ENCODE measurements at places on chromosomes 5 and 9.

DNA sequence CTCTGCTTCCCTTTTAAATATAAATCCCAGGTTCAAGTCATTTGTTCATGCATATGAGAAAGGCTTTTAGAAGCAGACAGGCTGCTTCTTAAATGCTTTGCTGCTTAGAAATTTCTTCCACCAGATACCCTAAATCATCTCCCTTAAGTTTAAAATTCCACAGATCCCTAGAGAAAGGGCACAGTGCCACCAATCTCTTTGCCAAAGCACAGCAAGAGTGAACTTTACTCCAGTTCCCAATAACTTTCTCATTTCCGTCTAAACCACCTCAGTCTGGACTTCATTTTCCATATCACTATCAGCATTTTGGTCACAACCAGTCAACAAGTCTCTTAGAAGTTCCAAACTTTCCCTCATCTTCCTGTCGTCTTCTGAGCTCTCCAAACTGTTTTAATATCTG lies 679.8 kb upstream of the FTMT start:
- no peak for DNase-seq

GRCh38 chr5:72390836-72391235 lies 70.7 kb downstream of the PTCD2 start:
- no peak for DNase-seq

- DNase-seq, result no peak
Measured at GRCh38 chr5:135020111-135020895, 13.7 kb downstream of the PITX1 start.

GRCh38 chr5:176702671-176703641 lies 55.7 kb downstream of the TSPAN17 start:
- no peak for DNase-seq

DNA sequence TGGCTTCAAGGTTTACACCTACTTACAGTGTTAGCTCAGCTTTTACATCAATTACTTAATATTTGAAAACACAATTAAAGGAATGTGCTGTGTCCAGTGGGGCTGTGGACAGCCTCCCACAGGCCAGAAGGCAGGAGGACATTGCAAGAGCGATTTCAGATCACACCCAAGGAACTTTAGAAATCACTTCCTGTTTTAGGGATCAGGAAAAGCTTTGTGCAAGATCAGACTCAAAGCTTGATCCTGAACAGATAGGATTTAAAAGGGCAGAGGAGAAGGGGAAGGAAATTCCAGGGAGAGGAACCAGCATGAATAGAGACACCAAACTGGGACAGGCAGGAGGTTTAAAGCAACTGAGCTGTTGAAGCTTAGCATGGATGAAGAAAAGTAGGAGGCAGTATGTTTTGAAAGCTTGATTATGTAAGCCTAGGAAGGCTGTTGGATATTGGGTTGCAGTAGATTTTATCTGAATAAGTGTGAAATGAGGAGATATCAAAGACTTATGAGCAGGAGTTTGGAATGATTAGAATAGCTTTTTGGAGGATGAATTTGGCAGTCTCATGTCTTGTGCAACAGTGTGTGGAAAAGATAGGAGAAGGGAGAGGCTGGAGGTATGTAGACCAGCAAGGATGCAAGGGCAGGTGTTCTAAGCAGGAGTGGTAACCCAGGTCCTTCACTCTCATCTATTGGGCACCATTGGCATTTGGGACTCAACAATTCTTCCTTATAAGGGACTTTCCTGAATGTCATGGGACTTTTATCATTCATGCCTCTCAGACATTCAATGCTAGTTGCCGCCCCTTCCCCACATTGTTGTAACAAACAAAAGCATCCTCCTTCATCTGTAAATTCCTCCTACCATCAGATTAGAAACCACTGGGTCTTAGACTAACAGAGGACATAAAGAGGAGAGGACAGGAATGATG lies 123.5 kb downstream of the TARS1 start:
- DNase-seq, result no peak

GRCh38 chr5:171629221-171629620 lies 156.4 kb upstream of the SMIM23 start:
- DNase-seq, result no peak

GRCh38 chr5:157651623-157652376 lies 438 bp downstream of the SOX30 start:
- peak; percentile 87 for DNase-seq

DNA sequence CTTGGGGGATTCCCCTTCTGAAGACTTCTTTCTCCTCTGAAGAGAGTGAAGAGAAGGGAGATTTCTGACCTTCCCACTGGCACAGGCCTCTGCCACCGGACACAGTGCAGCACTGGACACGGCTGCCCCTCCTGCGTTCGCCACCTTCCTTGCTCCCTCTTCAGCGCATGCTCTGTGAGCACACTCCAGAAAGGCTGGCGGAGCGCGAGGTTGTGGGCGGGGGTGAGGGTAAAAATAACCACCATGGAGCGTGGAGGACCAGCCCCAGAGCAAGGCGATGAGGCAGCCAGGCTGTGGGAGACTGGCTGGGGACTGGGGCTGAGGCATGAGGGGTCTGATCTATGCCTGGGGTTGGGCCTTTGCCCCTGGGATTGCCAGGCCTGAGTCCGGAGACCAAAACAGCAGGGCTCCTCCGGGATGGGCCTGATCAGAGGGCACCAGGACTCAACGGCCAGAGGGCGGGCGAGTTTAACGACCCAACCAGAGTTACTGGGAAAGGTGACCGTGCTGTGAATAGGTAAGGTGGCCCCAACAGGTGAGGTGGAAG lies 97.2 kb downstream of the ROR2 start:
- DNase-seq, result no peak

GRCh38 chr5:181086026-181086883 lies 44.7 kb downstream of the OR2V1 start:
- DNase-seq, result no peak

GRCh38 chr9:105053209-105053652 lies 125.3 kb upstream of the ABCA1 start:
- peak; percentile 22 for DNase-seq

DNA sequence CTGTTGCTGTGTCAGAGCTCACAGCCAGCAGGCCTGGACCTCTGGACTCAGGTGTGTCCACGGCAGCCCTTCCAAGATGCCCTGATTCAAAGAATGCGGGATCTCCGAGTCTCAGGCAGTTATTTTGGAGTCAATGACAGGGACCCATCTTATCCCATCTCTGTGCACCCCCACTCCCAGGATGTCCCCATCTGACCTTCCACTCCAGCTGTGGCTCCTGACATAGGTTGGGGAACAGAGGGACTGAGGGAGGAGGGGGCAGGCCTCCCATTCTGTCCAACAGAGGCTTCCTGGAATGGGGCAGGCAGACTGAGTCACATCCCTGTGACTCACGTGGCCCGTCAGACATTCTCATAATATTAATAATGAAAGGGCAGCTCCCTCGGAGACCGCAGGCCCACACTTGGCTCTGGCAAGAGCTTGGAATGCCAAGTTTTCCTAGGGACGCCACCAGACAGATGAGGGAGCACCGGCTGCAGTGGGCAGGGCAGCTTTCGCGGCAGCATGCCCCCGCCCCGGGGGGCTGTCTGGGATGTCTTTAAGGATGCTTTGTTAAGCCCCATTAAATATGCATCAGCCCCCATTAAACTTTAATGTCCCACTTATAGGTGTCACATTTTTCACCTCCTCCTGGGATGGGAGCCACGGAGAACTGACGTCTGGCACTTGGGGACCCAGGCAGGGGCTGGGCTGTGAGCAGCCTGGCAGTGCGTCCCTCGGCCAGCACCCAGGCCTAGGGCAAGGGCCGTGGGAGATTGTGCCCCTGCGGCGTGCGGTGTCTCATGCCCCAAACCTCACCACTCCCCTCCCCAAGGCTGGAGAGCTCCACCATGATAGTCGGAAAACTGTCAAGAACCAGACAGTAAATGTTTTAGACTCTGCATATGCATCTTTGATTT lies 23.6 kb upstream of the FIBCD1 start:
- DNase-seq, result no peak

DNA sequence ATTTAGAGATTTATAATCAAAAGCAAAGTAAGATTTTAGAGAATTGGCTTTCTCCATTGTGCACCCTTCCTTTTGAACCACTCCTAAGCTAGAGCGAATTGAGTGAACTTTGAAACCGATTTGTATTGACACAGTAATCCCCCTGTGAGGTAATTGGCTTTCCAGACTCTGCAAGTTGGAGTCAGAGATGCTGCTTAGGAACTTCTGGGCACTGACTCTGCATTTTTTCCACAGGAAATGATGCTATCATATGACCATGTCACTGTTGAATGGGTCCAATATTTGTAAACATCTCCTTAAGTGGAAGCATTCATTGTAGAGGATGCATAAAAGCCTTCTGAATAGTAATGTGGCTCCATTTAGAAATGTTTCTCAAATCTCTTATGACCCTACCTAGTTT lies 394.4 kb upstream of the ZNF608 start:
- DNase-seq, result no peak

DNA sequence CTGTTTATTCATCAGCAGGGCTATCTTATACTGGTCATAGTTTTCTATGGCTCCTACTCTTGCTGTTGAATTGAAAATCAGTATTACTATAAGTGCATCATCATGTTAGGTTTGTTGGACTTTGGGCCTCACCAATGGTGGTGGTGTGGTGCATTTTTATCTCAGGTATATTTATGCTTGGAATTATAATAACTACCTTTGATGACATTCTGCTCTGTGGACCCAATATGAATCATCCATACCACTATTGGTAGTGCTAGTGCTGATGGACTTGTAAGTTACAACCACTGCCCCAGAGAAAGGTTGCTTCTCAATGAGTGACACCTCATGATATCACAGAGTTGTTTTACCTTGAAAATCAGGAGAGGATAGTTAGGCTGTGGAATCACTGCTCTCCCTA lies 28.0 kb downstream of the IL9 start:
- DNase-seq, result no peak

GRCh38 chr9:133255371-133256135 lies 19.4 kb downstream of the ABO start:
- no peak for DNase-seq

DNA sequence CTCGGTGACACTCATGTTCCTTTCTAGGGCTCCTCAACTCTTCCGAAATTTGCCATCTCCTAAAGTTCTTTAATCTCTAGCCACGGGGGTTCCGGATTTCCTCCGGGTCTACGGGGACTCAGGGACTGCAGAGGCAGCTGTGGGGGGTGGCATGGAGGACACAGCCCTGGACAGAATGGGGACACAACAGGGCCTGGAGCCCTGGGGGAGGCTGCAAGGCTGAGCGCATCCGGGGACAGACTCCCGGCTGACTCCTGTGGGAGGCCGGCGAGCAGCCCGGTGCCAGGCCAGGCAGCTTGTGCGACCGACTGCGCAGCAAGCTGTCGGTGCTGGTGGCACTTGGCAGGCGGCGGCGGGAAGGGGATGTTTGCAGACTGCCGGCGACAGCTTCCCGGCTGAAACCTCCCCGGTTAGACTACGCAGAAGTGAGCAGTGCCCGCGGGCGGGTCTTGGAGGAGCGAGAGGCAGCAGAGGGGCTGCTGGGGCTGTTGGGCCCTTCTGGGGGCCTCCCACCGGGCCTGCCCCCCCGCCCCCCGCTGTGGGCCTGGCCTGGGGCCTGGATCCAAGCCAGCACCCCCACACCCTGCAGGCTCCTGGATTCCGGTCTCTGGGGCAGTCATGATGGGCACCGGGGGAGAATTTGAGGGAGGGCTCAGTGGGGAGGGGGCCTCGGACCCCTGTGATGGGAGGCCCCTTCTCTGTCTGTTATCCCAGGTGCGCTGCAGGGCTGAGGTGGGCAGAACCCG lies 28.7 kb upstream of the UBAC1 start:
- peak; percentile 14 for DNase-seq

GRCh38 chr5:103232393-103232999 lies 26.1 kb upstream of the MACIR start:
- peak; percentile 39 for DNase-seq

DNA sequence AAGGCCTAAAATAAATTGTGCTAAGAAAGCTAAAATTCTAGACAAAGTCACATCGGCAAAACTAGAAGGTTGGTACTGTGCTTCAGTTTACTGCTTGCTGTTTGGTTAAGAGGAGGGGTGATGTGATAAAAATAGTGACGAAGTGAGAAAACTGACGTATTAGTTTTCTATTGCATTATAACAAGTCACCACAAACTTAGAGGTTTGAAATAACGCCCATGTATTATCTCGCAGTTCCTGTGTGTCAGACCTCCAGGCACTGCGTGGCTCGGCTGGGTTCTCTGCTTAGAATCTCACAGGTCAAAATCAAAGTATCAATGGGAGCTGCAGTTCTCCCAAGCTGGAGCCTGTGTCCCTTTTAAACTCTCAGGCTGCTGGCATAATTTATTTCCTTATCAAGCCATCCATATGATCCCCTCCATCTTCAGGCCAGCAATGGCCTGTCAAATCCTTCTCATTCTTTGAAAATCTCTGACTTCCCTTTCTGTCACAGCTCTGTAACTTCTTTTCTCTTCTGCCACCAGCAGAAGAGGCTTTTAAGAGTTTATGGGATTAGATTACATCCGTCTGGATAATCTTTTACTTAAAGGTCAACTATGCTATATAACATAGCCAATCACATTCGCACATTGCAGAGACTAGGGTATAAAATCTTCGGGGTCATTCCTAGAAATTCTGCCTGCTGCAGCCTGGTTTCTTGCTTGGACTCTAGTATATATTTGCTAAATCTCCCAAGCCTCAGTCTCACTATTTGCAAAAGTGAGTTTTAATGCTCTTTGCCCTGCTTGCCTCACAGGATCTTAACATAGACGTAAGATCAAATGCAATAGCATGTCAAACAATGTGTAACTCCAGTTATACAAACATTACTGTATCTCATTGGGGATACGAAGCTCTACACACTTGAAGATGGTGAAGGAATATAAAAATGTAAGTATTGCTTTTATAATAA lies 104.0 kb upstream of the CDKN2B start:
- no peak for DNase-seq

DNA sequence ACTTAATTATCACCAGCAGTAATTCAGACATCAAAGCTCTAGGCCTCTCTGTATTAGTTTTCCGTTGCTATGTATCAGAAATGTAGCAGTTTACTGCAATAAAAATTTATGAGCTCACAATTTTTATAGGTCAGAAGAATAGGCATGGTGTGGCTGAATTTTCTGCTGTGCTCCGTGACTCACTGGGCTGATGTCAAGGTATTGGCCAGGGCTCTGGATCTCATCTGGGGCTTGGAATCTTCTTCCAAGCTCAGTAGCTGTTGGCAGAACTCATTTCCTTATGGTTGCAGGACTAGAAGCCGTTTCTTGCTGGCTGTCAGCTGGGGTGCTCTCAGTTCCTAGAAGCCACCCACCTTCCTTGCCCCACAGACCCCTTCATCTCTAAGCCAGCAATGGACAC lies 66.3 kb downstream of the PSAT1 start:
- DNase-seq, result no peak

- DNase-seq, result peak; percentile 36
Measured at GRCh38 chr9:127612939-127613582, 984 bp downstream of the STXBP1 start.

GRCh38 chr5:130171699-130172098 lies 267.4 kb downstream of the CHSY3 start:
- no peak for DNase-seq

- no peak for DNase-seq
Measured at GRCh38 chr9:36318212-36318802, 60.1 kb upstream of the GNE start.

GRCh38 chr5:172956936-172957335 lies 2.3 kb upstream of the RPL26L1 start:
- no peak for DNase-seq
